ENCODE measurements at places on chromosomes 6 and 20.
A peak's percentile ranks its signal among the peaks of the same experiment; 100 is the strongest.

DNA sequence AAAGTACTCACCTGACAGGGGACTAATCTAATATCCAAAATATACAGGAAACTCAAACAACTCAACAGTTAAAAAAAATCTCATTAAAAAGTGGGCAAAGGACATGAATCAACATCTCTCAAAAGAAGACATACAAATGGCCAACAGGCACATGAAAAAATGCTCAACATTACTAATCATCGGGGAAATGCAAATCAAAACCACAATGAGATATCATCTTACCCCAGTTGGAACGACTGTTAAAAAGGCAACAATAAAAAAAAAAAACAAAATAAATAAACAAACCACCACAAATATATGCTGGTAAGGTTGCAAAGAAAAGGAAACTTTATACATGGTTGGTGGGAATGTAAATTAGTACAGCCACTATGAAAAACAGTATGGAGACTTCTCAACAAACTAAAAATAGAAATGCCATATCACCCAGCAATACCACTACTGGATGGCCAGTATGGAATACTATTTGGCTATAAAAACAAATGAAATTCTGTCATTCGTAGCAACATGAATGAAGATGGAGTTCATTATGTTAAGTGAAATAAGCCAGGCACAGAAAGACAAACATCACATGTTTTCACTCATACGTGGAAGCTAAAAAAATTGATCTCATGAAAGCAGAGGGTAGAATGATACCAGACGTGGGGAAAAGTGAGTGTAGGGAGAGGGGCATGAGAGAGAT is 6.6 kb downstream of the SIRPB2 start:
- DNase-seq = no peak

DNA sequence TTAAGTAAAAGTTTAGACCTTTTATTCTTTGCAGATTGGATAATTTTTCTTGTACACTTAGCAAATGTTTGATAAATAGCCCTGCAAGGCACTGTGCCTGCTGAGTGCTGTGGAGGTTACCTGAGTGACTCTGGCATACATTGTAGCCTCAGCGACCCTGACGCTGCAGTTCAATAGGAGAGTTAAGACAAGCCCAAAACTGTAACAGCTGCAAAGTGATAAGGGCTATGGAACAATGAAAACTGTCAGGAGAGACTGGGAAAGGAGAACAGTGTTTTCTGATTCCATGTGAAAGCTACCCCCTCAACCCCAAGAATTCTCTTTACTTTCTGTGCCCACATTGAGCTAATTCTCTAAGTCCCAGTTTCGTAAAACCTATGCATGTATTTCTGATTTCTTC is 22.2 kb downstream of the HIVEP1 start:
- no peak for DNase-seq

- peak; percentile 34 for DNase-seq
These were observed 6.1 kb downstream of the PLAGL2 start for GRCh38 chr20:32201296-32201976.

DNA sequence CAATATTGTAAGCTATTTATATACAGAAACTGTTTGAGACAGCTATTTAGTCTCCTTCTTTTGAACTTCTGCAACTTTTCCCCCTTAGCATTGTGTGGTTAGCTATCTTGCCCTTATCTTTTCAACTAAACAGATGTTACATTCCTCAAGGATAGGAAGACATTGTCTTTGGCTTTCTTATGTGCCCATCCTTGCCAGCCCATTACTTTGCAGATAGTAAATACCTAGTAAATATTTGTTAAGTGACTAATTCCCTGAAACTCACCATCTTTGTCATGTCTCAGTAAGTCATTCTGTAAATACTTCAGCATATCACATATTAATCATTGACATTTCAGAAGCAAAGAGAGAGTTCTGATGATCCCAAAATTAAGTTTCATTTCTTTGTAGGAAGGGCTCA is 69.1 kb upstream of the FLRT3 start:
- DNase-seq = peak; percentile 91

- DNase-seq = no peak
These were observed 60.7 kb downstream of the GRIK2 start for GRCh38 chr6:101454106-101454676.

DNA sequence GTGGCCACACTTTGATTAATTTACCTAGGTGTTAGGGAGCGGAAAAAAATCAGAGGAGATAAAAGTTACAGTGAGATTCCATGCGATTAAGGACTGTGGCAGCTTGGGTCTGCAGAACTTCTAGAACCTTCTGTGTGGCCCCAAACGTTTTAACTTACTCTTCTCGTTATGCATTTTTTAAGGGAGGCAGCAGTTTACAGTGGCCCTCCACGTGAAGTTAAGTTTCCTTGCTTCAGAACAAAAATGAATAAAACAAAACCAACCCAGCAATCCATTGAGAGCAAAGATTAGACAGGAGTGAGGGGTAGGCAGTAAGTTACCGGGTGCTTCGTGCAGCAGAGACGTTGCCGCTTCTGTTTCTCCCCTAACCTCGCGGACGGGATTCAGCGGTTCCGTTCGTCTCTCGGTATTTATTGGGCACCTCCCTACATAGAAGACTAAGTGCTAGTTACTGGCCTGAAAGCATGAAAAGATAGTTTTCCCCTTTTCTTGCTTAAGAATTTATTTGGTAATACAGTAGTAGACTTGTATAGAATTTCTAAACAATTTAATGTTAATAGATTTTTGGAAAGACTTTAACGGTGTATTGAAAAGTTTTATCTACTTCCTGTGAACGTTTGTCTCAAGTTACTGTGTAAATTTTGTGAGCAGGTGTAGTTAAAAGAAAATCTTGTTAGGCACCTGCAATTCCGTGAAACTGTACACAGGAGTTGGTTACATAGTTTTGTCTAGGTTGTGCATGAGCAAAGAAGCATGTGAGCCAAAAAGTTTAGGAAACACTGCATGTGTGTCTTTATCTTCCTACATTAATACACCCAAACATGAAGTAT is 1.1 kb downstream of the BAG2 start:
- peak; percentile 44 for DNase-seq

GRCh38 chr6:140879946-140880345 is 1252.8 kb upstream of the GJE1 start:
- DNase-seq = peak; percentile 68

Measured in kidney glomerular epithelial cell (primary cell).